ENCODE measurements at places on chromosomes 13 and 19.

DNA sequence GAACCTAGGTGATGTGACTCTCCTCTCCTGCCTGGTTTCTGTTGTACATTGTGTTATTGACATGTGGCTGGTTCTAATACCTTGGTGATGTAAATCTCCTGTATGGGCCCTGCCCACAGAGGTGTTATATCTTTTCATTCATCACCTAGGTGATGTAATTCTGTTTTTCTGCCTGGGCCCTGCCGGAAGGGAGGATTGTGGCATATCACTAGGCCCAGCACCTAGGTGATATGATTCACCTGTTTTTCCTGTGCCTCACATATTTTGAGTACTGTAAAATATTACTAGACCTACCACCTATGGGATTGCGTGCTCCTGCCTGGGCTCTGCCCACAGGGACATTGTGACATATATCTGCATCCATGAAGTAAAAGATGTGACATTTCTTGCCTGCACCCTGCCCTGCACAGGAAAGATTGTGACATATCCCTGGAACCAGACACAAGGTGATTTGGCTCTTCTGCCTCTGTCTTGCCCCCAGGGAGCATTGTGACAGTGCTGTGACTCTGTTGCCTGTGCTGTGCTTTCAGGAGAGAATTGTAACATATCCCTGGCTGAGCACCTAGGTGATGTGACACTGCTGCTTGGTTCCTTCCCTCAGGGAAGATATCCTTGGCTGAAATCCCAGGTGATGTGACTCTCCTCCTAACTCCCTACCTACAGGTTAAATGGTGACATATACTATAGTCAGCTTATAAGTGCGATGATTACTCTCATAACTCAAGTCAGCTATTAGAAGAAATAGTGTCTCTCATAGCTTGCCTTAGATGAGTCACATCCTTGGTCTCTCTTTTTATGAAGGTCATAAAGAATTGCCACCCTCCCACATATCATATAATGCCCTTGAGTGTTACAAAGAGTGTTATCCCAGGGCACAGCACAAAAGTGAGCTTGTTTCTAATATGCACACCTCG lies 13.3 kb upstream of the ZNF681 start:
- no peak for DNase-seq

DNA sequence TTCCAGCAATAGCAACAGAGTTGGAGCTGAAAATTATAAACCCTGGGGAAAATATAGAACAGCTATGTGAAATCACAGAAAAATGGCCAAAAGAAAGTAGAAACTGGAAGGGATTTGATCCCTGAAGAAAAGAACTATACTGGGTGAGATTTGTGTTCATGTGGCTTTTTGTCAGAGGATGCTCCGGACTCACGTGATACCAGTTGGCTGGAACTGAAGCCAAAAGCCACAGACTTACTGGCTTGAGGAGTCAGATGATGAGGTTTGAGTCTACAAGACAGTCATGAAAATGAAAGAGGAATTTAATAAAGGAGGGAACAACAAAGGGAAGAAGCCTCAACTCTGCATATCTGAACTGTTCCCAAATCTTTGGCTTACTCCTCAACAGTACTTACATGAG lies 427.1 kb downstream of the GPC5 start:
- no peak for DNase-seq

- no peak for DNase-seq
Measured at GRCh38 chr19:34348899-34349487, 16.0 kb upstream of the GPI start.

DNA sequence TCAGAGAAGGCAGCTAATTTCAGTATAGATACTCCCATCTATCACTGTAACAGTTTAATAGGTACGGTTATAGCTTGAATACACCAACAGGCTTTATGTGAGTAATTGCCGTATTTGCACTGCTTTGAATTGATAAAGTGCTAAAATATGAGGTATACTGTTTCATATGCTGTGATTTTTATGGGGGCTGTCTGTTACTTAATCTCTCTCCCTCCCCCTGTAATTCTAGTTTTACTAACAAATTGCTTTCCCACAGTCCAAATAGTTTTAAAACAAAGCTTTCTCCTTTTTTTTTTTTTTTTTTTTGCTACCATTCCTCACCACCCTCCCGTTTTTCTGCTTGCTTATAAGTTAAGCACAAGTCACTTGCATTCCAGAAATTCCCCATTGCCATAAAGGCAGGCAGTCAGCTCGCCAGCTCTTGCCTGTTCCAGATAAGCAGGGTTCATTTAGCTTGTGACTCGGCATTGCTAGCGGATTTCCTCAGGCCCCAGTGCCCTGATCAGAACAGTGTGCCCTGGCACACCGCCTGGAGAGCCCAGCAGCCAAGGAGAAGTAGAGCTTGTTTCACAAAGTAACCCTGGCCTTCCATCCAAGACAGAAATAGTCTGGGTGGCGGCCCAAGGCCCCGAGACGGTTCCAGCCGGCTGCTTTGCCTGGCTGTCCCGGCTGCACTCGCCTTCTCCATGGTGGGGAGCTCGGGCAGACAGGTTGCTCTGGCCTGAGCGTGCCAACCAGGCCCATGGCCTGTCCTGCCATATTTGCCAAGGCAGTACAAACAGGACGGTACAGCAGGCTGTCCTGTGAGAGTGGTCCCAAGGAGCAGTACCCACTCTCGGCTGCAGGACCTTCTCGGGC lies 43.5 kb upstream of the NPAS1 start:
- peak; percentile 75 for DNase-seq

DNA sequence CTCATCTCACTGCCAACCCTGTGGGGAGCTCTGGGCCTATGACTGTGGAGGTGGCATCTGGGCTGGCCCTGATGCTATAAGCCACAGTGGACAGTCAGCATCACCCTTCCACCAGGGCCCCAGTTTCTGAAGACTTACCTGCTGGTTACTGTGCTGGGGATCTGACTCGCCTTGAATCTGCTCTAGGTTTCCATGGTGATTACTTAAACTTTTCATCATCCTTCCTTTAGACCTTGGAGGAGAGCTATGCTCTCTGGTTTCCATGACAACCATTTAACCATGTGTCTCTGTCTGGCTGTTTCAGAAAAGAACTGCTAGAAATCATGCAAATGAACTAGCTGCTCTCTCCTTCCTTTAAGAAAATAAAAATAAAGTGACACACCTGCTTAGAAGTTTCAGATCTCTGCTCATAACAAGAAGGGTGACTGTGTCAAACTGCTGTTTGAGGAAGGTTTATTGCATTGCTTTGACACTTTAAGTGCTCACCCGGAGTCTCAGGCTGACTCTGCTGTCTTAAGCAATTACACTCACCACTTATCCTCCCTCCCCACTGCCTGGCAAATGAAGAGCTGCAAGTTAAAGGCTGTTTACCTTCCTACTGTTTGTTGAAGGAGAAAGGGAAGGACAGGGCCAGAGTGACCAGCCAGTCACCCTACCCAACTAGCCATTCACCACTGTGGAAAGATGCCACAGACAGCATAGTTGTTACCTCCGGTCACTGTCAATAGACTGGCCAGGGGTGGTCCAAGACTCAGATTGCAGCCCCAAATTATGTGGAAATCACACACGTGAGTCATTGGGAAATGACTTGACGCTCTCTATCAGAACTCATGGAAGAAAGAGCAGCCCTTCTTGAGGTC lies 87.6 kb downstream of the HSPH1 start:
- DNase-seq, result no peak

GRCh38 chr13:102548811-102549210 lies 48.0 kb upstream of the TPP2 start:
- no peak for DNase-seq

- no peak for DNase-seq
Measured at GRCh38 chr13:37456506-37456905, 142.1 kb downstream of the POSTN start.

- DNase-seq, result peak; percentile 68
Measured at GRCh38 chr13:42041011-42041683, 7.3 kb upstream of the DGKH start.

DNA sequence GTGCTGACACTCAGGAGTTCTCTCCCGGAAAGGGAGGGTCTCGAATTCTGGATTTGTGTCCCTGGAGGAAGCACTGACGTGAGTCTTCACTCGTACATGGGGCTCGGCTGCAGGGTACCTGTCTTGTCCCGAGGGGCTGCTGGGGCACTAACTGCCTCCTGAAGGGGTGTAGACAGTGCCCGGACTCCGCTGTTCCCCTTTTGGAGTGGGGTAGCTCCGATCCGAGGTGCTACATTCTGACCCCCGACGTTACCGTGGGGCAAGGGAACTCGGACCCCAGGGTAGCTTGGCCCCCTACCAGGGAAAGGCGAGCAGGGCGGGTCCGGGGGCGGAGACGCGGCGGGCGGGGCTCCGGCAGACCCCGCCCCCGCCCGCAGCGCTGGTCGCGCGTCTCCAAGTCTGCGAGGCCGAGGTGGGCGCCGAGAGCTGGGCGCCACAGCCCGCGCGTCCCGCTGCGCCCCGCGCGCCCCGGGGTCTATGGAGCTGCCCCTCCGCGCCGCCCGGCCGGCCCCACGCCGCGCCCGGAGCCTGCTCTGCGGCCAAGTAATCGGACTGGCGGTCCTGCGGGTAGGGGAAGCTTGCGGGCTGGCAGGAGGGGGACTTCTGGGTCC lies at the start of gene NPAS1:
Gene NPAS1 (plus strand): TSS at position 407 of the 611 bp plus-strand sequence. CDS start 1,211 bp downstream, outside the sequence.
- DNase-seq, result no peak

DNA sequence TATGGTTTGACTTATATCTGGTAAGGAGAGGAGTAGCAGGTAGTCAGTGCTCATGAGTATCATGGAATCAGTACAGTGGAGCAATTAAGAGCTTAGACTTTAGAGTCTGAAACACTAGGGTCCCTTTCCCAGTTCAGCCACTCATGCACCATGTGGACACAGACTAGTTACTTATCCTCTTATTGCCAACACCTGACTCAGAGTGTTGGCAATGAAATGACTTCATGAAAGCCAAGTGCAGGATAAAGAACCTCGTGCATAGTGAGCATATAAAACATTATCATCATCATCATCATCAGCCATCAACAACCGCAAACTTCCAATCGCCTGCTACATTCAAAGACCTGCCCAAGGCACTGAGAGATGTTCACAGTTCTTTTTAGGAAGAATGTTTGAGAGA lies 164.2 kb downstream of the FOXO1 start:
- DNase-seq, result no peak

DNA sequence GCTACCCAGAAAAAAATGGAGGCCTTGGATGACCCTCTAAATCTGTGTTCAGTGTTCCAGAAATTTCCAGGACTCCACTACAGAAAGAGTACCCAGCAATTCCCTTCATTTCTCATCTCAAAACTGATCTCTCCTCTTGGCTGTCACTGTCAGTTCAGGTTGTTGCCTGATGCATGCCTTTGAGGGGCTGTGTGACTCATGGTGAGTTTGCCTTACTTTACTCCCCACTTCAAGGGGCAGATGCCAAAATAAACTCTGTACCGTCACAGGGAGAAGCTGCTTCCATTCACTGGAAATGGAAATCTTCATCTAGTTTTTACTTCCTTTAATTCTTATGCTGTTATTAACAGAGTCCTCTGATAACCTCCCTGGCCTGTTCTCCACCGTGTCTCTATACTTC lies 1075.0 kb downstream of the DIAPH3 start:
- no peak for DNase-seq

DNA sequence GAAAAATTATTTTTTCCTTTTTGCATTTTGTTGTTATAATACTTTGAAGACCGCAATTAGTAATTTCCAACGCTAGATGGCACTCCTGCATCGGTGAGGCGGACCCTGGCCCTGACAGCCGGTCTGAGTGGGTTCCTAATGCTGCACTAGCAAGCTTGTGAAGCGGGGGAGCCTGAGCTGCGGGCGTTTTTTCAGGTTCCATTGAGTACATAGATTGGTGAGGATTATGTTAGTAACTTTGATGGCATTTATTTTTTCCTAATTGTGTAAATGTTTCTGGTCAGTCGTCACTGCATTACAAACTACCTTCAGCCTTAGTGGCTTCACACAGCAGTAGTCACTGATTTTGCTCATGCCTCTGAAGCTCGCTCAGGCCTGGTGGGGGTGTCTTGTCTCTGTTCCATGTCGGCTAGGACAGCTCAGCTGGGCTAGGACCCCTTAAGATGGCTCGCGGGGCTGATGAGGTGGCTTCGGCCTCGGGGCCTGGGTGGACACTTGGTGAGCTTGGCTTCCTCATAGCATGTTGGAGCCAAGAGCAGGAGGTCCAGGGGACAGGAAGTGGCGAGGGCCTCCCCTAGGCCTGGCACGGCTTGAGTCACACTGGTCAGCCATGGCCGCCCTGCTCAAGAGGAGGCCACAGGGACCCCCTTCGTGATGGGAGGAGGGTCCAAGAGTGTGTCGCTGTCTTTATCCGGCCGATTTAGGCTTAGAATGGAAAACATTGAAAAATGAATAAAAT lies 25.0 kb downstream of the ERCC5 start:
- DNase-seq, result peak; percentile 28

- DNase-seq, result no peak
Measured at GRCh38 chr19:23528376-23528775, 133.1 kb upstream of the ZNF91 start.

DNA sequence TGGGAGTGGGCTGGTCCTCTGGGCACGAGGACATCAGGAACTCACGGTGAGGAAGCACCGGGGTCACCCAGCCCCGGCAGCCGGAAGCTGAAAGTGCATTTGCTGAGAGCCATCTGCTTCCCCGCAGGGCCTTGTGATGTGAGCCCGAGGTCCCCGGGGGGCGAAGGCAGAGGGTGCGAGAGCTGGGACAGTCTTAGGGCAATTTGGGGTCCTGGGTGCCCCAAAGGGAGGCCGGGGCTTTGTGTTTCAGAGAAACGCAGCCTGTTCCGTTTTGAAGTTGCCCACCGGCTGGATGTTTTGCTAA lies 4.8 kb downstream of the F2RL3 start:
- no peak for DNase-seq

- DNase-seq, result peak; percentile 30
Measured at GRCh38 chr19:45917421-45918091, 3.0 kb upstream of the NANOS2 start.

GRCh38 chr19:16144216-16144581 lies 714 bp downstream of the HSH2D start:
- no peak for DNase-seq

DNA sequence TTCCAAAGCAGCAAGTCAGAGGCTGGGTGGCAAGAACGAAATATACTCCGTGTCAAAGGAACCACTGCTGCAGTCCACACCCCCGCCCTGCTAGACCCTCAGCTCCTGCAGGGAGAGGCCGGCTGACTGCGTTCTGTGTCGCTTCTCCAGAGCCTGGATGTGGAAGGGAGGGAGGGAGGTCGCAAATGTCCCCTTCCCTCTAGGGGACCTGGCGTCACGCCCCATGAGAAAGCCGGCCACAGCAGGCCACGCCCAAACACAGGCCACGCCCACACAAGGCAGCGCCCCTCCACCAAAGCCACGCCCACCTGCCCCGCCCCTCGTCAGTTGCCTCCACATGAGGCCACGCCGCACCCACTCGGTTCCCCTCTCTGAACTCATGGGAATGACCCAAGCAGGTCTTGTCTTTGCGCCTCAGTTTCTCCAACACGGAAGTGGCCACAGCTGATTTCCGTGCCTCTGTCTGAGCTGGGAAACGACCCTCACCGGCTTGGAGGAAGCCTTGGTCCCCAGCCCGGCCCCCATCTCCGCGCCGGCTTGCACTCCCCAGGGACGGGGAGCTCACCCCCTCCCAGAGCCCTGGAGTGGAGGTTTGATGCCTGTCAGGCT lies 38.4 kb upstream of the TCF3 start:
- DNase-seq, result peak; percentile 20

DNA sequence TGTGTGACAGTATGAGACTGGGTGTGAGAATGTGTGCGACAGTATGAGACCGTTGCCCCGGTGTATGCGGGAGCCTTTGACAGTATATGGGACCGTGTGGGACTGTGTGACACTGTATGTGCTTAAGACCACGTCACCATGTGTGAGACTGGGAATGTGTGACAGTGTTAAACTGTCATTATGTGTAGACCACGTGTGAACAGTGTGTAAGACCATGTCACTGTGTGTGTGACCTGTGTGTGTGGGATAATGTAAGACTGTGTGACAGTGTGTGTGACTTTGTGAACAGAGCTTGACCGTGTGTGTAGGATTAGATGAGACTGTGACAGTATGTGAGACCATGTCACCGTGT lies 549 bp downstream of the ZNF583 start:
- no peak for DNase-seq

GRCh38 chr19:40190891-40191835 lies at the start of gene MAP3K10:
Gene MAP3K10 (plus strand): TSS chr19:40191426. CDS start chr19:40192032, 606 bp downstream.
- peak; percentile 78 for DNase-seq

All from MV-4-11 (cell line).